Renal cortex interstitium (tissue), 15 donors: ENCODE measurements at places on chromosomes 4 and X. TPM values are rescaled to one million over a fixed set of nuclear protein-coding genes. Genes with fewer than 3 reads are reported as not detected.

The AFF2 gene
- 6.3 TPM for polyA plus RNA-seq

The FANCB gene
- 4.4 TPM for polyA plus RNA-seq

The RBMXL3 gene
- polyA plus RNA-seq, result not detected

The SLC9A6 gene
- polyA plus RNA-seq, result 14.9 TPM
